CD8-positive, alpha-beta T cell (primary cell): ENCODE measurements at places on chromosomes 4 and X. TPM values are rescaled to one million over a fixed set of nuclear protein-coding genes. Genes with fewer than 3 reads are reported as not detected.

DNA sequence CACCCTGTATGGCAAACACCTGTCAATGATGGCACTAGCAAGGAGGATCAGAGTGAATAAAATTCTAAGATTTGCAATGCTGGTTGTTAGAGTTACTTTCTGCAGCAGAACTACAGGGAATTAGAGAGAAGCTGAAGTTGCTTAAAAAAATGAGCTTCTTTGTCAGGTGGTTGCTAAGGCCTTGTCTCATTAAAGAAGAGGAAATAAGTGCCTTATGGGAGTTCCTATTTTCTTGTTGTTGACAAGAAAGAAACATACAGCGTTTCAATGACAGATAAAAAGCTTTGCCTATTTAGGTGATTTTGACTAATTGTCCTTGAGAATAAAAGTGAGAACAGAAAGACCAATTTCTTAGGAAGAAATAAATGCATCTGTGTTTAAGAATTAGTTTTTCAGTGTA lies 106.0 kb upstream of the ARHGAP24 start:
- no peak for DNase-seq

- no peak for DNase-seq
Observed at GRCh38 chr4:188639479-188640100, 500.3 kb downstream of the TRIML1 start.

GRCh38 chr4:6751611-6752485 lies 30.7 kb upstream of the KIAA0232 start:
- no peak for DNase-seq

- DNase-seq = no peak
Observed at GRCh38 chrX:71578253-71579135, at the start of gene GCNA. Gene GCNA (plus strand): TSS chrX:71578437. CDS start chrX:71580822, 2,385 bp downstream.

GRCh38 chr4:3413217-3413671 lies 28.5 kb upstream of the HGFAC start:
- no peak for DNase-seq

DNA sequence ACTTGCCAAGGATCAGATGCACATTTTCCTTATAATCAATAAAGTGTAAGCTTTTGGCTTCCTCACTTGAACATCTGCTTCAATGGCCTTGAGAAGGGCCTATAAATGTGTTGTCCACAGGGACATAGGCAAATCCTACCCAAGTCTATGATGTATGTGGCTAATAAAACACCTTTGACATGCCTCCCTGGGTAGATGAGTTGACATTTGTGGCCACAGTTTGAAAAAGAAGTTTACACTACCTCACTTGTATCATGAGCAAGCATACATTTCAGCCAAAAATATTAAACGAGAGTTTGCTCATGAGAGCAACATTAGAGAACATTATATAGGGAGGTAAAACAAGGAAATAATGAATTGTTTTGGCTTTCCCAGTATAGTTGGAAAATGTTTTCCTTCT lies 1067.7 kb downstream of the C4orf33 start:
- no peak for DNase-seq

DNA sequence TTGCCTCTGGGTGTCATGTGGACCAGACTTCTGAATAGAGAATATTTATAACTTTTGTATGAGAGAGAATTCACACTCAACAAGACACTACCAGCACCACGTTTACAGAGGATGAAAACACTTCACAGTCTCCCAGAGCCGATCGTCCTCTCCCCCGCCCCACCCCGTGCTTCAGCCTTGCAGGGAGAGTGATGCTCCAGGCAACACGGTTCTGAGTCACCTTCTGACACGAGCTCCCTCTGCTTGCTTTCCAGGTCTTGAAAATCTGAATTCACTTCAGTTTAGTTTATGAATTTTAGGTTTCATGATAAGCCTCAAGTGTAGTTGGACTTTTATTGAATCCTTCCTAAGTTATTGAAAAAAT lies 59.8 kb downstream of the CPLX1 start:
- no peak for DNase-seq

DNA sequence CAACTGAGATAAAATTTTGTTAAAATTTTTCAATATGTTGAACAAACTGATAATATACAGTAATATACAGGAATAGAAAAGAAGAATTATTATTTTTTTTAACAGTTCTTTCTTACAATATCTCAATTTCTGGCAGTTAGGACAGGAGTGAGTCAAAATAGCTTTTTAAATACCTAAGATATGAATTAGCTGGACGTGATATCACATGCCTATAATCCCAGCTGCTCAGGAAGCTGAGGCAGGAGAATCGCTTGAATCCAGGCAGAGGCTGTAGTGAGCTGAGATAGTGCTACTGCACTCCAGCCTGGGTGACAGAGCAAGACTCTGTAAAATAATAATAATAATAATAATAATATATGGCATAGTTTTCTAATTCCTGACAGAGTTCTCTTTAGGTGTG lies 1039.3 kb downstream of the STPG2 start:
- DNase-seq = no peak

DNA sequence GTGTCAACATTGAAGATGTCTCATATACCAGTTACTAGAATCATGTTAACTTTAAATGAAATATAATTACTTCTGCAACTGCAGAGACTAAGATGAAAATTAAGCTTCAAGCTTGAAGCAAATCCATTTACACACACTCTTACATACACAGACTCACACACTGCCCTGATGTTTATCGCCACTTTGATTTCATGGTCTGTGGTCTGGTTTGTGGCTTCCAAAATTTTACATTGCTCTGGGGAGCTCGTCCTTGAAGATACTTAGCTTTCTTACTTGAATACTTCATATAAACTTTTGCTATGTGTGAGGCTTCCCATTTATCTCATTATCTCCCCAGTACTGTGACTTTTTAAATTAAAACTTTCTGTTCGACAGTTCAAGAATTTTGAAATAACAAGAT lies 35.8 kb downstream of the ARHGEF38 start:
- DNase-seq = no peak

GRCh38 chrX:151879856-151880255 lies 32.8 kb upstream of the MAGEA4 start:
- DNase-seq = no peak

DNA sequence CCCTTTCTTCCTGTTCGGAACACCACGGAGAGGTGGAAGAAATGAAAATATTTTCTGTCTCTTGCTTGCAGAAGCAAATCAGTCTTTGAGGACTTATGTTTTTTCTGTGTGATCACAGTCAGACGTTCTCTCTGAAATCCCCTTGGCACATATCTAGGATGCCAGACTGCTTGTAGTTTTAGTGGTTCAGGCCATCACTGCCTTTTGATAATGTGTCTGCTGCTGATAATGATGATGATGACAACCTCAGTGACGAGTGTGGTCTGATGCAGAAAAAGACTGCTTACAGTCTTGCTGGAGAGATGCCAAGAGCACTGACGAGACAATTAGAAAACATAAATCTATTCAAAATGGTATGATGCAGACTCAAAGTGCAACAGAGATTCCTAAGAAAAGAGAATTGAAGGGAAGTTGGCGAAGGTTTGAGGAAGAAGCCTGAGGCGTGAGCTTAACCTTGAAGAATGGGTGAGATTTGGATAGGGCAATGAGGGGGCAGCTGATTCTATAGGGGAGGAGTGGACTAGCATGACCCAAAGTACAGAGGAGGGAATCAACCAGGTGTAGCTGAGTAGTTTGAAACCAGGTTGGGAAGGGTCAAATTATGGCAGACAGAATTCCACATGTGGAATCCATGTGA lies 7.9 kb downstream of the RAB33A start:
- peak; percentile 58 for DNase-seq

- DNase-seq = no peak
Observed at GRCh38 chr4:177108708-177109107, 201.0 kb upstream of the NEIL3 start.

GRCh38 chr4:126705266-126705665 lies 927.5 kb upstream of the INTU start:
- no peak for DNase-seq

TMEM150C gene
- total RNA-seq = not detected

SRPX gene
- not detected for total RNA-seq

LRP2BP gene
- total RNA-seq = 3.0 TPM

AGA gene
- 12.1 TPM for total RNA-seq

PRSS12 gene
- not detected for total RNA-seq

FAM3A gene
- total RNA-seq = 37.7 TPM
